ENCODE measurements at places on chromosomes 3 and 15. TPM values are rescaled to one million over a fixed set of nuclear protein-coding genes. Genes with fewer than 3 reads are reported as not detected.

DNA sequence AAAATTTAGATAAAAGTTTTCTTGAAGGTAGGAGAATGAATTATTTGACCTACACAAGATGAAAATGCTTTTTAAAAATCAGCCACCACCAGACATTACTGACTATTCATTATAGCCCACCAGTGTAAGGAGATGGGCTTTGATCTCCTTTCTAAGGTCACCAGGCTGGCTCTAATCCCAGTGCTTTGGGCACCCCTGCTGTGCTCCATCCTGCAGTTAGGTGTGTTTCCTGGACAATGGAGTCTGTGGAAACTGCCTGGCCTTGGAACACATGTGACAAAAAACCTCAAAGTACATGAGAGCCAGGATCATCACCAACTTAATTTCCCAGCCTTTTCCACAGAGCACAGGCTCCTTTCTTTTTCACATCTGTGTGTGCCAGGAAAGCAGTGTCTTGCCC, 260.9 kb downstream of the CHST2 start:
- H3K36me3 ChIP-seq = no peaks in the 10 kb centered on the region
- H3K4me1 ChIP-seq = no peaks in the 10 kb centered on the region
- H3K4me3 ChIP-seq = no peak overlapping the region
- no peak overlapping the region for H3K27ac ChIP-seq
- H3K27me3 ChIP-seq = no peaks in the 10 kb centered on the region

DNA sequence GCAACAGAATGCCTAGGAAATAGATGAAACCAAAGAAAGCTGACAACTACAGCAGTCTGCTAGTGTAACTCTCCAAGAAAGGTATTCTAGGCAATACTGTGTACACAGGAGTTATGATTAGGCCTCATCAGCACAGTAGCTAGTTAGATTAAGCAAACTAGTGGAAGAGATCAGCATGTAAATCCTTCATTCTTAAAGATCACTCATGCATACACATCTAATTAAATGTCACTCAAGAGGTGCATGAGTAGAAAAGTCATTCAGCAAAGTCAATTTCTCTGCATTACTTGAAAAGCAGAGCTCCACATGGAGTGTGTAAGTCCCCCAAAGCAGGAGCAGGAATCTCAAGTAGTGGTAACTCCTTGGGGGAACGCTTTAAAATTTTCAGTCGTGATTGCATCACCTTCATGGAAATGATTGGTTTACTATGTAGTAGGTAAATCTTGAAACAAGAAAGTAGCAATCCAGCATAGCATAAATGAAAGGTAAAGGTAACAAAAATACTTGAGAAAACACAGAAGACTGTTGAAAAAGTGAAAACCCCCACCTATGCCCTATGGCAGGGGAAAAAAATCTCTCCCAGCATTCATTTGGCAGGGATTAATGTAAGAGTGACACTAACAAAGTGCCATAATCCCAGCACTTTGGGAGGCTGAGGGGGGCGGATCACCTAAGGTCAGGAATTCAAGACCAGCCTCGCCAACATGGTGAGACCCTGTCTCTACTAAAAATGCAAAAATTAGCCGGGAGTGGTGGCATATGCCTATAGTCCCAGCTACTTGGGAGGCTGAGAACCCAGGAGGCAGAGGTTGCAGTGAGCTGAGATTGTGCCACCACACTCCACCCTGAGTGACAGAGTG, 29.4 kb upstream of the PPIB start:
- no peak overlapping the region for H3K27ac ChIP-seq
- DNase-seq = no peak
- H3K36me3 ChIP-seq = peaks cover 12% of the 10 kb centered on the region

- no peak for DNase-seq
- no peaks in the 10 kb centered on the region for H3K27me3 ChIP-seq
Observed at GRCh38 chr3:192181151-192181550, 546.2 kb downstream of the FGF12 start.

DNA sequence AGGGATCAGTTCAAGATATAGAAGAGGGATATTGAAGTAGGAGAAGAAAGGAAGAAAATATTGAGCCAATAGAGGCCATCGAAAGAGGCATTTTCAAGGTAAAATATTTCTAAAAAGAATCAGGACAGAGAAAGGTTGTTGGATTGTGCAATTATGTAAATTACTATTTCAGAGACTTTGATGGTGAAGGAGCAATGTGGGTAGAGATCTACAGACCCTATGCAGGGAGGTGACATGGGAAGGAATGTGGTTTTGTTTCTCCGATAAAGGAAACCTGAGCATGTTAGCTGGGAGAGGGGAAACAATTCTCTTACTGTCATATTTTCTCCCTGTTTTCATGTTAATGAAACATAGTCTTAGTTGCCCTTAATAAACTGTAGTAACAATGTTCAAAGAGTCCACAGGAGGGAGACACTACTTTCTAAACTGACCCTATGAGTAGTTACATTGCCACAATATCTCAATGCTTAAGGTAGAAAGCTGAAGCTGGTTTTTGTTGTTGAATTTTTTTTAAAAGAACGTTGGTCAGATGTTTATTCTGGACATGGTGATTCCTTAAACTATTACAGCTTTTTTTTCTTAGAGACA, 133.3 kb downstream of the GRM7 start:
- no peak overlapping the region for H3K4me3 ChIP-seq
- no peaks in the 10 kb centered on the region for H3K27me3 ChIP-seq
- H3K36me3 ChIP-seq = no peaks in the 10 kb centered on the region
- DNase-seq = peak; percentile 4
- H3K4me1 ChIP-seq = no peaks in the 10 kb centered on the region

GRCh38 chr3:35275768-35276167, 363.6 kb upstream of the ARPP21 start:
- H3K27ac ChIP-seq = no peak overlapping the region
- H3K4me3 ChIP-seq = no peak overlapping the region
- H3K36me3 ChIP-seq = no peaks in the 10 kb centered on the region

GRCh38 chr15:44698641-44699040, 12.5 kb downstream of the PATL2 start:
- no peaks in the 10 kb centered on the region for H3K4me1 ChIP-seq
- H3K36me3 ChIP-seq = no peaks in the 10 kb centered on the region
- no peak overlapping the region for H3K4me3 ChIP-seq
- DNase-seq = no peak

DNA sequence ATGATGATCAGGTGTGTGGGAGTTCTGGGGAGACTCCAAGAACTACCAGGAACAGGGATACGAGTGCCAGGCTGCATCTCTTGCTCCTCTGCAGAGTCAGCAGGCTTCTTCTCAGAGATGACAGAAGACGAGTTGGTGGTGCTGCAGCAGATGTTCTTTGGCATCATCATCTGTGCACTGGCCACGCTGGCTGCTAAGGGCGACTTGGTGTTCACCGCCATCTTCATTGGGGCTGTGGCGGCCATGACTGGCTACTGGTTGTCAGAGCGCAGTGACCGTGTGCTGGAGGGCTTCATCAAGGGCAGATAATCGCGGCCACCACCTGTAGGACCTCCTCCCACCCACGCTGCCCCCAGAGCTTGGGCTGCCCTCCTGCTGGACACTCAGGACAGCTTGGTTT, 7.9 kb downstream of the PRRT3 start:
- peaks cover 5% of the 10 kb centered on the region for H3K4me1 ChIP-seq
- no peaks in the 10 kb centered on the region for H3K27me3 ChIP-seq

The CISH gene
- 0.75 TPM for total RNA-seq

The GOLGA8O gene
- total RNA-seq = 1.2 TPM

The IQCH gene
- 1.9 TPM for total RNA-seq

All from astrocyte (in vitro differentiated cells and primary cell).